Activated CD8-positive, alpha-beta memory T cell treated with anti-CD3 and anti-CD28 coated beads, Interleukin-2, amount 10 ng/mL, durations not matched to agents 7 days and 5 days (primary cell): ENCODE measurements at places on chromosomes 2 and 18. TPM values are rescaled to one million over a fixed set of nuclear protein-coding genes. Genes with fewer than 3 reads are reported as not detected.

DNA sequence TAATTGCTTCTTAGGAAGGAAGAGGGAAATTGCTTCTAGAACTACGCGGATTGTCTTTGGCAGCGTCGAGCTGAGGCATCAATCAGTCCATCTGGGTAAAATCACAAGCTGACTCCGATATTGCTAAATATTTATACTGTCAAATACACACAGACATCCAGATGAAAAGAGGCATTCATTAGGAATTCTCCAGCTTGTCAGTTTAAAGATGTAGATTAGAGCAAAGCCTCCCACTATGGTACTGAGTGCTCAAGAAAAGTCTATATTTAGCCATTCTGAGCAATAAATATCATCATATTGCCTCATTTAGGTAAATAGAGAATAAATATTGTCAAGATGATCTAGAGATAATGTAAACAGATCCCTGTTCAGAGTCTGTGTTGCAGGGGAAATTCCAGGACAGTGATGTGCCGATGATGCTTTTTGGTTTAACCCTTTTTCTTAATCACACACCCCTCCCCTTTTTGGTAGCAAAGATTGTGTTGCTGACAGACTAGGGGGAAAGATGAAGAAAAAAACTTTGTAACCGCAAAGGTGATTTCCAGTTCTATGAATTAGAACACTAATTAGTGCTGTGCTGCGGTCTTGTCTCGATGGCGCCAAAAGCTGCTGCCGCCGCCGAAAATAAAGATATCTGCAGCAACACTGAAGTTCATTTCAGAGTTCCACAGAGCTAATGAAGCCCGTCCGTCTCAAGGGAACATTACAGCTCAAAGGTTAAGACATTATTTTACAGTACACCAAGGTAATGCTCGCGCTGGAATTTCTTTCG is 171.8 kb downstream of the PTGR3 start:
- H3K4me3 ChIP-seq = no peak overlapping the region
- H3K36me3 ChIP-seq = no peaks in the 10 kb centered on the region
- no peak for DNase-seq
- no peaks in the 10 kb centered on the region for H3K27me3 ChIP-seq
- peaks cover 4% of the 10 kb centered on the region for H3K4me1 ChIP-seq

DNA sequence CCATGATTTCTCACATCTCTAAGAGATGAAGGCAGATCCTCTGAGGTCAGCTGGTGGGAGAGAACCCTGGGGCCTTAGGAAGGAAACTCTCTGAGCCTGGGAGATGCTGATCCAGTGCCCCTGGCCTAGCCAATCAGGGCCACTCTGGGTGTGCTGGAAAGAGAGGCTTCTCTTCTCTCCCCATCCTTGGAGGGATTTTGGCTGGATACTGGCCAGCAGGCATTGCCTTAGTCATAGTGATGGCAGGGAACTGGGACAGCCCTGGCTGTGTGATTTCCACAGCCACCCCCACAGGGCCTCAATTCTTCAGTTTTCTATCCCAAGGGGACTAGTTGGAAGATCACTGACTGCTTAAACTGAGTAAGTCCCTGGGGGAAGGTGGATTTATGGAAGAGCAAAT is 26.6 kb upstream of the PLB1 start:
- no peak overlapping the region for H3K4me3 ChIP-seq
- peaks cover 3% of the 10 kb centered on the region for H3K27me3 ChIP-seq
- peaks cover under 1% of the 10 kb centered on the region for H3K36me3 ChIP-seq
- DNase-seq = no peak

DNA sequence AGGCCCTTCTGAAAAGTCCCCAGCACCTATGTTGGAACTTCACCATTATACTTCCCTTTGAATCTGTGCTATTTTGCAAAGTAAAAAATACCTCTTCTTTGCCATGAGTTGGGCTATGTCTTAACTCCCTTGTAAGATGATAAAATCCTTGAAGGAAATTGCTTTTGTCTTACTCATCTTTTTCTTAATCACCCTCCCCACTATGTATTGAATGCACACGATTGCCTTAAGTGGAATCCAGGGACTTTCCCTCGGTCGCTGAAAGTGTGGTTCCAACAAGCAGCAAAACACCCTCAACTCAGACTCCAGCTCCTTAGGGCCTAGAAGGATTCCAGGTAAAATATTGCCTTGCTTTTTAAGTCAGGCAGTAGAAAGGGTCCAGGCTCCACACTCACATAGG is 173.2 kb upstream of the ARL4C start:
- H3K4me3 ChIP-seq = no peak overlapping the region
- H3K27ac ChIP-seq = no peak overlapping the region
- H3K36me3 ChIP-seq = no peaks in the 10 kb centered on the region
- H3K4me1 ChIP-seq = no peaks in the 10 kb centered on the region

DNA sequence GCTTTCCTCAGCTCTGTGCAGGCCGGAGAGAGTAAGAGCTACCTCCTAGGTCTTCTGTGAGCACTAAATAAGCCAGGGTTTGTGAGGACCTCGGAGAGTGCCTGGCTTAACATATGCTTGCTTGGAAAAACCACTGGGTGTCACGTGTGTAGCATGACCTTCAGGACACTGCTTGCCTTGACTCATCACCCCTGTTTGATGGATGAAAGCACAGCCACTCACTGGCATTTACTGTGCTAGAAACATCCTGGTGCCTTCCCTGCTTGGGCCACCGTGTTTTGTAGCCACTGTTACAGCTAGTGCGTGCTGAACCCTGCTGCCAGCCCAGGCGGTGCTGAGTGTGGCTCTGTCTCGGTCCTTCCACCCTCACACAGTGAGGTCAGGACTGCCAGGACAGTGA is 34.8 kb upstream of the ITM2C start:
- no peak overlapping the region for H3K27ac ChIP-seq
- no peak overlapping the region for H3K4me3 ChIP-seq
- peaks cover 5% of the 10 kb centered on the region for H3K4me1 ChIP-seq
- H3K27me3 ChIP-seq = peaks cover 66% of the 10 kb centered on the region

- H3K27me3 ChIP-seq = peaks cover 25% of the 10 kb centered on the region
- no peak overlapping the region for H3K27ac ChIP-seq
- no peak for DNase-seq
- H3K4me1 ChIP-seq = no peaks in the 10 kb centered on the region
- H3K36me3 ChIP-seq = no peaks in the 10 kb centered on the region
- H3K4me3 ChIP-seq = no peak overlapping the region
Observed at GRCh38 chr2:118371515-118371914, 283.2 kb downstream of the INSIG2 start.

GRCh38 chr2:120804459-120804858 is 68.8 kb downstream of the GLI2 start:
- no peak overlapping the region for H3K27ac ChIP-seq
- DNase-seq = no peak
- H3K27me3 ChIP-seq = peaks cover 5% of the 10 kb centered on the region
- H3K4me3 ChIP-seq = no peak overlapping the region
- no peaks in the 10 kb centered on the region for H3K36me3 ChIP-seq
- no peaks in the 10 kb centered on the region for H3K4me1 ChIP-seq

The B3GNT7 gene
- total RNA-seq = 0.49 TPM
